ENCODE measurements at places on chromosomes 7 and 10. TPM values are rescaled to one million over a fixed set of nuclear protein-coding genes. Genes with fewer than 3 reads are reported as not detected.

Gene CDC14C
- total RNA-seq = not detected

Gene GPER1
- 5.2 TPM for total RNA-seq

Gene SRI
- total RNA-seq = 141 TPM

Gene IGFBP3
- total RNA-seq = 193 TPM

Gene PRKCQ
- 17.5 TPM for total RNA-seq

Gene CLDN15
- total RNA-seq = 11.9 TPM

Gene ALDH18A1
- total RNA-seq = 72.0 TPM

Gene SORCS3
- 1.1 TPM for total RNA-seq

Gene OR6V1
- not detected for total RNA-seq

Gene AGMO
- total RNA-seq = 1.4 TPM

Gene C10orf53
- not detected for total RNA-seq

Gene THSD7A
- total RNA-seq = 24.3 TPM

Gene PPP1R3A
- not detected for total RNA-seq

Gene PYROXD2
- 14.1 TPM for total RNA-seq

Gene TSPAN13
- total RNA-seq = 23.8 TPM

Gene NSUN6
- 19.3 TPM for total RNA-seq

Gene CTBP2
- 111 TPM for total RNA-seq

Gene UNCX
- 2.0 TPM for total RNA-seq

Measured in kidney (tissue), 22 donors.